ENCODE measurements at places on chromosomes 11 and 22.

- DNase-seq, result no peak
Measured at GRCh38 chr22:19718456-19719049, 4.2 kb downstream of the SEPTIN5 start.

GRCh38 chr22:20146777-20147176 is 4.1 kb downstream of the CCDC188 start:
- DNase-seq, result no peak

DNA sequence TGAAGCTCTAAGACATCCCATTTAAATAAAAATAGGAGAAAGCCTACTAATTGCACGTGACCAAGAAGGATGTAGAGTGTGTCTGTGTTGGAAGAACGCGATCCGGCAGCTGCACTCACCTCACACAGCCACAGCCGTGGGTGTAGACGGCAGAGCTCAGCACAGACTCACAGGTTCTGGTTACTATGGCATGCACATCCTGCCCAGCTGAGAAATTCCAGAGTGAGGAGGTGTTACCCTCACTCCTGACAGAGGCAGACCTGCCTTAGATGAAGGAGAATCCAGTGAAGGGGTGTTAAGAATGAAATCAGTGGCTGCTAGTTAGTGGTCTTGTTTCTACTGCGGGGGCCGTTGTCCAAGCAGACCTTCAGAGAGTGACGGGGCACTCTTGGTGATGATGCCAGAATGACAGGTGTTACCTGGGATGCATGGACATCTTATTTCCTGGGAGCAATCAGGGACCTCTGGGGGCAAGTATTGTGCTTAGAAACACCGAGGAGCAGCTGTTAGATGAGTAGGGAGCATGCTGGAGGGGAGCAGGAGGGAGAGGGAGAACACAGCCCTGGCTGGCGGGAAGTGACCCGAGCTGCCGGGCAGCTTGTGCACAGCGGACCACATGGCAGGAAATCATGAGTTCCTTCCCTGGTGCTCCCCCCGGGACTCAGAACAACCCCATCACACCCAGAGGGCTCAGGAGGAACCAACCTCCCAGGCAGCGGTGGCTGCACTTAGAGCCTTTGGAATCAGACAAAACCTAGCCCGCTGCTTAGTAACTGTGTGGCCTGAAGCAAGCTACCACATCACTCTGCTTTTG is 12.3 kb downstream of the KCNJ5 start:
- no peak for DNase-seq

DNA sequence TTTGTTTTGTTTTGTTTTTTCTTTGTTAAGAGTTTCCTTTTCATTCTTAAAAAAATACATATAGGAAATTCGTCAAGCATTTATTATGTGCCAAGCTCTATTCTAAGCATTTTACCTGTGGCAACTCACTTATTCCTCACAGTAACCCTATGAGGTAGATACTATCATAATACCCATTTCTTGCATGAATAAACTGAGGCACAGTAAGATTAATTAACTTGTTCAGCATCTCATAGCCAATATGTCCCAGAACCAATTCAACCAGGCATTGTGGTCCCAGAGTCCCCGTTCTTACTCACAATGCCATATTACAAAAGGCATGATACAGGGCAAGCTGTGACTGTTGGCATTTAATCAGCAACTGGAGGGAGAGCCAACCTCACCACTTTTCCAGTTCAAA is 83.7 kb downstream of the RAB30 start:
- DNase-seq, result no peak

DNA sequence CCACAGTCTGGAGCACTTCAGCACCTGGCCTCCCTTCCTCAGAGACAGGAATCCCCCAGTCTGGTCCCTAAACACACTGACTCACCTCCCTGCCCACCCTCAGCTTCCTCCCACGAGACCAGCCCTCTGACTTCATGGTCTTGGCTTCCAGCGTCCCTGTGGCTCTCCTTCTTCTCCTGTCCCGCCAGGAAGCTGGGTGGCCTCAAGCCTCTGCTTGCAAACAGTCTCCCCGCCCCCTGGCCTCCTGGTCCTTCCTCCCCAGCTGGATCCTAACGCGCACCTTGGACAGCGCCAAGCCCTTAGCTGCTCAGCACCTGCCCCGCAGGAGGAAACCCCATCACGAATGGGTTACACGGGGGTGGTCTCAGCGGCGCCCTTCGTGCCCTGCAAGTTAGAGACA is 4.5 kb downstream of the NCF4 start:
- DNase-seq, result no peak

- no peak for DNase-seq
Measured at GRCh38 chr22:26718905-26719304, 61.5 kb downstream of the MIAT start.

DNA sequence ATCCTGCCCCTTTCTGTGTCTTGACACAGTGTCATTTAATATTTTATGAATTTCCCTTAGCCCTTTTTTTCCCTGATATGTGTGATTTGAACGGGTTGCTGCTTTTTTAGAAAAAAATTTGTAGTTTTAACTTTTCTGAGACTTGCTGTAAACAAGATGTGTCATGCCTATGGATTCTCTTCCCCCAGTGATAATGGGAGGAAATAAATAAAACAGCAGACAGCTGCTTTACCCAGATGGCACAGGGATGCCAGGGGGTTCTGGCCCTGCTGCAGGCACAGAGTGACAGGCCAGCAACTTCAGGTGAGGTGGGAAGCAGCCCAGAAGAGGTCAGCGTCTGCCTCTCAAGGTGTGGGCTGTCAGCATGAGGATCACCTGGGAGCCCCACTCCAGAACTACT is 266.9 kb downstream of the KIRREL3 start:
- no peak for DNase-seq

- no peak for DNase-seq
Measured at GRCh38 chr11:75100314-75100713, 3.6 kb upstream of the OR2AT4 start.

- DNase-seq, result no peak
Measured at GRCh38 chr22:48636746-48637145, 1190.9 kb downstream of the BRD1 start.

DNA sequence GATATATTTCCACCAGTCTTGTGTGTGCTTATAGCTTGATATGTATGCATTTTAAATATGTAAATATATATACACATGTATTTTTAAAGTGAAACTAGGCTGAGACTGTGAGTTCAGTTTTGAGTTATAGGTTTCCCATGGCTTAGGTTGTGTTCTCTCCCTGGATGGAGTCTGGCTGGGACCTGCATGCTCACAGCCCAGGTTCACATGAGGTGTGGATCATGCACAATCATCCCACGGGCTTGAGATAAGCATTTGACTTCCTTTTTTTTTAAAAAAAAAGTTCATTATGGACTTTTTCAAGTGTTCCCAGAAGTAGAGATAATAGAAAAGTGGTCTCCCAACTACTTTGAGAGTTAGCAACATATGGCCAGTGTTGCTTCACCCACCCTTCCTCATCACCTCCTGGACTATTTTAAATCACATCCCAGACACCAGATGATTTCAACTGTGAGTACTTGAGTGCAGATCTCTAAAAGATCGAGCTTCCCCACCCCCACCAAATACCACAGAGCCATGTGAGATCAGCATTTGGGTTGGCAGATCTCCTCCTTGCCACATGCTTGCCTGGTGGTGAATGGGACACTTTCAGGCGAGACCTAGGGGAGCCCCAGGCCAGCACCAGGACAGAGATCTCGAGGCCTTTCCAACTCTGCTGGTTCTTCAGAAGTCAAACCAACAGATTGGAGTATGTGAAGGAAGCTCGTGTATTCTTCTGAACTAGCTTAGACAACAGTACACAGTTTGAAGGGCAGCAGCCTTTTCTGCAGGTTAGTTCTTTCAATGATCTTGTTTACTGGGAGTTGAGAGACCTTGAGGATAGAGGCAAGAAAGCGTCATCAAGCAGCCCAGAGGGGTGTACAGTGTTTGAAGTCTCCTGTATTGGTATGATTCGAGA is 15.9 kb downstream of the MED15 start:
- DNase-seq, result no peak

GRCh38 chr11:73359341-73359740 is 16.9 kb upstream of the RELT start:
- DNase-seq, result no peak

Measured in NCI-H146 (cell line).